GM23248 (cell line): ENCODE measurements at places on chromosomes 2 and 18.

- peak; percentile 24 for DNase-seq
Observed at GRCh38 chr2:133296401-133296800, 271.9 kb downstream of the NCKAP5 start.

- peak; percentile 44 for DNase-seq
Observed at GRCh38 chr2:121697108-121697631, 39.5 kb downstream of the NIFK start.

GRCh38 chr2:168710754-168711467 lies 91.5 kb upstream of the NOSTRIN start:
- DNase-seq: no peak

DNA sequence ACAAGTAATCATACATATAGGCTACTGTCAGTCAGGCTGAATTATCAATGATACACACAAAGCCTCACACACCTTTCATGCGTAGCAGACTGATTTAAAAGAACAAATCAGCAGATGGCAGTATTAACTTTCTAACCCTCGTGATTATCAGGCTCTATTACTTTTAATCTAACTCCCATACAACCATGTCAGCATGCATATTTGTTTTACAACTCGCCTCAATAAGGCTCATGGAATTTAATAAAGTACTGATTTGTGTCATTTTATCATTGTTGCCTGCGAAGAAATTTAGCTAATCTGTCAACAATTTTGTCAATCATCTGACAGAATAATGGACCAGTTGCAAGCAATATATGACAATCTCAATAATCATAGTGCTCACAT lies 82.8 kb downstream of the SLC25A12 start:
- peak; percentile 56 for DNase-seq

GRCh38 chr2:12797815-12798214 lies 81.1 kb downstream of the TRIB2 start:
- peak; percentile 78 for DNase-seq

DNA sequence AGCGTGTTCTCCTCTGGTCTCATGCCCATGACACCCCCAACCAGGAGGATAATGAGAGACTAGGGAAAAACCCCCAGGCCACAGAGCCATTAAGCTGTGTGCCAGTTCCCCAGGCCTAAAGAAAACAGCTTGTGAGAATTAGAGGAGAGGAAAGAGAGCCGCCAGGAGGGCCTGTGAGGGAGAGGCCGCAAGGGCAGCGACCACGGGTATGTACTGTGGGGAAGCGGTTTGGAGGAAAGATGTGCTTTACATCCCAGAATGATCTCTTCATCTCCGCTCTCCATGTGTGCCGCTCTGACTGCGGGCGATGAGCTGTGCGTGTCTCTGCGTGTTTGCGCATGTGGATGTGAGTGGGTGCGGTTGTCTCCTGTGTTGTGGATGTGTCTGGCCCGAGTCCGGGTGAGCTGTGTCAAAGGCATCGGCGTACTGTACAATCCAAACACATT lies 82.9 kb downstream of the DYSF start:
- peak; percentile 82 for DNase-seq

DNA sequence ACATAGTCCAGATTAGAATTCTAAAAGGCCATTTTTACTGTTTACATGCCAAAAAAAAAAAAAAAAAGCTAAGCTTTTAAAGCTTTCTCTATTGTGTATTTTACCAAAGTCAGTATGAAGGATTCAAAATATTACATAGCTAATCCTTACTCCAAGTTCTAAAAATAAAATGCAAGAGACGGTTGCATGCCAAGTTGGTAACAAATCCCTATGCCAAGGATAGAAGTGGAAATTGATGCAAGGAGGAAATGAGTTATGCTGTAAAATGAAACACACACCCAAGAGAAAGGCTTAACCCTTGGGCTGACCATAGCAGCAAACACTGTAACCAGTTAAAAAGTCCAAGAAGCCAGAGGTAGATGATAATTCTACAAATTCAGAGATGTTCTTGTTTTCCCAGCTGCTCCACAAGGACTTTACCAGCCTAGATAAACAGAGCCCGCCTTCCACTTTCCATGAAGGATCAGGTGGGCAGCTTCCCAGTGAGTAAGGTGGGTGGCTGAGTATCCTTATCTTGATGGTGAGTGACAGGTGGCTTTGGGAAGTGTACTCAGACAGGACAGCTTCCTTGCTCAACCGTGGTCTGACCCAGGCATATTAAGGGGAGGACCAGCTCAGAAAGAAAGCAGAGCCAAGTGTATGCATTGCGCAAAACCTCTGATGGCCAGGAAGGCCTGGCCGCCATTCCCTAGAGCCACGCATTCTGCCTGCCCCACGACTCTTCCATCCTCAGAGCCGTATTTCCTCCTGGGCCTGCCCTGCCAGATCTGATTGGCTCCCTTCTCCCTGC lies 34.4 kb downstream of the ATP8B1 start:
- peak; percentile 76 for DNase-seq

GRCh38 chr2:233343171-233343705 lies 11.1 kb upstream of the DGKD start:
- DNase-seq: no peak

- no peak for DNase-seq
Observed at GRCh38 chr18:37055137-37055802, 226.3 kb downstream of the KIAA1328 start.

DNA sequence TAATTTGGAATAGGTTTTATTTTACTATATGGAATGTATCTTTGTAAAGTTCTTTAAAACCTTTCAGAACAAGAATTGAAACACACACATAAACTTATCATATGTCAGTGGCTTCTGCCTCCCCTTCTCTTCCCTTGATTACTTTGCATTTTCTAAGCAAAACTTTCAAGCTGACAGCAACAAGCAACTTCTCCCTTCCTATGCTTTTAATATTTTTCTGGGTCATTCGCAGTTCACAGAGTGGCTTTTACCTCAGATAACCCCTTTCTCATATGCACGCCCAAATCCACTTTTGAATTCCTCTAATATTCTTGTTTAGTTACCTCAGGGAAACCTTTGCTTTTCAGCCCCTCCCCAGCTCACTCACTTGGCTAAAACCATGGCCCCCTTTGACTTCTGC lies 36.7 kb upstream of the CDC42EP3 start:
- no peak for DNase-seq

GRCh38 chr2:27143285-27143684 lies 4.1 kb upstream of the PRR30 start:
- DNase-seq: no peak
